ENCODE measurements at places on chromosomes 3 and 15.
A peak's percentile ranks its signal among the peaks of the same experiment; 100 is the strongest.

DNA sequence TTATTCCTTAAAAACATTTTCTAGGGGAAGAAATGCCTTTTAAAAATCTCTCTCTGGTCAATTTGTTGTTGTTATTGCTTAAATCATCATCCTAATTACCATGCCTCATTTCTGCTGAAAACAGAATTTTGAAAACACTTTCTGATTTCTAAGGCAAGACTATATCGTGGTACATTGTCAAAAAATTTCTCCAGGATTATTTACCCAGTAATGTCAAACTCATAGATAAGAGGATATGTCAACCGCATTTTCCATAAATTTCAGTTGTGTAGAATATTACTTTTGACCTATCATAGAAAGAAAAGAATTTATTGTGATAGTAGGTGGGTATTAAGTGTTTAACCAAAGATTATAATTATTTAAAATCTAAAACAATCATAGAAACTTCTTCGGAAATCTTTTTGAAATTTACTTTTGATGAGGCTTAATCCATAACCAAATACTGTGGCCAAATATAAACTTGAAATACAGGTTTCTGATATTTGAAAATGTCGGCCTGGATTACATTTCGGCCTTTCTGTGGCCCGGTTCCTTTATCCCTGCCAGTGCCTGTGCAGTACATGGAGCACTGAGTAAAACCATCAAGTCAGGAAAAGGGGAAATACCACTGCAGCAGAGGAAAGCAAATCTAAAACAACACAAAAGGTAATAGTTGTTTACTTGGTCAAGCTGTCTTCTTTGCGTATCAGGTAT lies 173.4 kb downstream of the MYRIP start:
- DNase-seq = no peak

DNA sequence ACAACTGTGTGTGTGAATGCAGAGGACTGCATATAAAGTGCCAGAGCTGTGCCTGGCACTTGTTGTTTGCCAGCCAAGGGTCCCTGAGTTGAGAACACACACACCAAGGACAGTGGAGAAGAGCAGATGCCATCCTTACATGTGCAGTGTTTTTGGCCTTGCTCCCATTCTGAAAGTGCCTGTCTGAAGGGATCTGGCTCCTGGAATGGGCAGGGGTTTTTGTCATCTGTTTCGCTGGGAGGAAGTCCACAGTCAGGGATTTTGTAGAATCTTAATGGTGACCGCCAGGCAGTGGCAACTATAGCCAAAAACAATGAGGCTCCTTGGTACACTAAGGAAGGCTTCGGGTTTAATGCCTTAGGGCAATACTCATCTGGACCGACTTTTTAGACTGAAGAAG lies 63.7 kb downstream of the DUT start:
- DNase-seq = no peak

- no peak for DNase-seq
These were observed 10.3 kb downstream of the STOML1 start for GRCh38 chr15:73981761-73982221.

DNA sequence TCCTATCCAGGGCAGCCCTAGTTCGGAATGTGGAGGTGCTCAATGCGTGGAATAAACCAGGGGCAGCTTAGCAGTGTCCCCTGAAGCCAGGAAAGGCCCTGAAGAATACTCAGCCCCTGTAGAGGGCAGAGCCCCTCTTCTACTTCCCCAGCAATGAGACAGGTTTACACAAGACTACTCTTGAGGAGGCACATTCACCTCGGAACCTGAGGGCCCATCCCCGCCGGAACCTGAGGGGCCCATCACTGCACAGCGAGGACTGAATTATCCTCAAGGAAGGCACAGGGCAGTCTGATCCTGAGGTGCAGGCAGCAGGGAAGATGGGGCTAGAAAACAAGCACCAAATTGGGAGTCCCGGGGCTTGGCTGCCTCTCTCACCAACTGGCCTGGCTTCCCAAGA lies 22.2 kb downstream of the CCDC13 start:
- no peak for DNase-seq

DNA sequence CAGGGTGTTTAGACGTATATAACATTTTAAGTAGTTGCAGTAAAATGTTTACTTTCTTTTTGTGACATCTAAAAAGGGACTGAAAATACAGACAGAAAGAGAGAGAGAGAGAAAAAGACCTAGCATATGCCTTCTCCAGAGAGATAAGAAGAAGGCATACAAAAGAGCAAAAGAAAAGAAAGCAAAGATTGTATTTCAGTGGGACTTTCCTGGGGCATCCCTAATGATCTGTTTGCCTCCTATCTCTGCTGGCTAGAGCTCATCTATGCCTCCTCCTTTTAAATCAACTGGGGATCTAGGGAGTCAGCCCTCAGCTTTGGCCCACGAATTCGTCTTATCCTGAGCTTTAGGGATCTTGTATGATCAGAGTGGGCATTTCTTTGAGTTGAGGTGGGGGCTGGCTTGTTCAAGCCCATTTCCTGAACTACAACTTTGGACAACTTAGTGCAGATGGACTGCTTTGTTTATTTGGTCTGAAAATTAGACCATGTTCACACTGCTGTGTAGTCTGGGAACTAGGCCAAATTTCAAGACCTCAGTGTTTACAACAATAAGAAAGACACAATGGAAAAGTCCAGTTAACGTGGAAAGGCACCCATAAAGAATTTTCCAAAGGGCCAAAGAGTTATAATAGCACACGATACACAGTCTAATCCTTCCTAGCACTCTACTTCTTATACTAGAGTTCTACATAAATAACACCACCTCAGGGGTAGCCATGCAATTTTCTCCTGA lies 61.0 kb downstream of the ATP8B4 start:
- peak; percentile 30 for DNase-seq

DNA sequence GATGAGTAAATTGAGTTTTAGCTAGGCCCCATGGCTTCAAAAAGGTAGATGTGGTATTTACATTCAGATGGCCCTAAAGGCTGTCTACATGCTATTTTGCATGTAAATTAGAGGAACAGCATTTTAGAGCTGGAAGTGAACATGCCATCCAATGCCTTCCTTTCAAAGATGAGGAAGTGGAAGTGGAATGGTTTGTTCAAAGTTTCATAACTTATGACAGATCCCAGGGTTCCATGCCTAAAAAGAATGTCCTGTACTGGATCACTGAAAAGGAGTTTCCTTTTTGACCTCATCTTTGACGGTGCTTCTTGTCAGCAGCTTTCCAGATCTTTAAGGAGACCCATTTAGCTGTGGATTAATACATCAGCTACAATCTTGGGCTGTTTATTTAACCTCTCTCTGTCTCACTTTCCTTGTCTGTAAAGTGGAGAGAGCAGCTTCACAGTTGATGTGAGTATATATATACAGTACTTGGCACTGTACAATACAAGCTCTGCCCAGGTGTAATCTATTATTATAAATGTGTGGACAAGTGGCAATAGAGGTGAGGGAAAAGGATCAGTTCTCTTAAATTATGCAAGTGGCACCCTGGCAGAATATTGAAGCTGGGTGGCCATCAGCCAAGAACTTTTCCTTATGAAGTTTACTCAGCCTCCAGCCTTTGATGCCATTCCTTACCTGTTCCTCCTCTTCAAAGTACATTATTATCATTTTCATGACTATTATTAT lies 68.7 kb upstream of the GOLGA8B start:
- DNase-seq = no peak

DNA sequence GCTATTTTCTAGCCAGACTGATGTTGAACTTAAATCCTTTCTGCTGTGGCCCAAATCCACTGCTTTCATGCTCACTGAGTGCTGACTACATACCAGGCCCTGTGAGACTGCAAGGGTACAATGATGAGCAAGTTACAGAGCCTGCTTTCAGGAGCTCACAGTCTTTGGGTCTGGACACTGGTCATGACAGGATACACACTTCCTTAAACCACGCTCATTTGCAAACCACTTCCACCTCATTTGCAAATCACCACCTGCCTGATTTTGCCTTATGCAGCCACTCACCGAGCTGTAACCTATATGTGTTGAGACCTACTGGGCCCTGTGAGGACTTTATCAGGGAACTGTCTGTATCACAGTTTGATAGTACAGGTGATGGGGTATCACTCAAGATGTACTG lies 50.2 kb upstream of the LRRC58 start:
- no peak for DNase-seq

- DNase-seq = no peak
These were observed 1.2 kb upstream of the HYAL1 start for GRCh38 chr3:50304601-50305000.

DNA sequence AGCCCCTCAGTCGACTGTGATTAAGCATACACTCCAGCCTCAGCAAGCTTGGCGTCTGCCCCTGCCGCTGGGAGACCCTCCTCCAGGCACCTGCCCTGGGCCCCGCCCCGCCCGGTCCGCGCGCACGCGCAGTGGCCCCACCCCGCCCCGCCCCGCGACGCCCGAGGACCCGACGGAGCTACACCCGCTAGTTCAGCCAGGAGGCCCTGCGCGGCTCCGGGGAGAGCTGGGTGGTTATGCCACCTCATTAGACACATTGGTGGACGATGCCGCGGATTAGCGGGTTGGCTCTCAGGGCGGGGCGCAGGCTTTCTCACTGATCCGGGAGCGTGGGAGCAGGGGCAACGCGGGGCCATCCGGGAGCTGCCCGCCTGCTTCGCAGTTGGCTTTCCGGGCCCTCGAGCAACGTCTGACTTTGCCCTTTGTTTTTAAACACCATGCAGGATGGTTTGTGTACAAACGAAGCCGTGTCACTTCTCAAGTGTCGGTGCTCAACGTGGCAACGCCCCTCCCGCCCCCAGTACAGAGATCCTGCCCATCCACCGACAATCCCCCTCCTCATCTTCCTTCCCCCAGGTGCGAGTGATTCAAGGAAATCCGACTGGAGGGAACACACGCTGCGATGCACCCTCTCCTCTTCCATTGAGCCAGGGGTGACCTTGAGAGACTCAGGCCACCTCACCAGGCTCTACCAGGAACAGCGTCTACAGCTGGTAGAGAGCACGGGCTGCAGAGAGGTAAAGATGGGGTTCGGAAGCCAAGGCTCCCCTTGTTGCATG lies 109.3 kb downstream of the SHQ1 start:
- DNase-seq = peak; percentile 39

DNA sequence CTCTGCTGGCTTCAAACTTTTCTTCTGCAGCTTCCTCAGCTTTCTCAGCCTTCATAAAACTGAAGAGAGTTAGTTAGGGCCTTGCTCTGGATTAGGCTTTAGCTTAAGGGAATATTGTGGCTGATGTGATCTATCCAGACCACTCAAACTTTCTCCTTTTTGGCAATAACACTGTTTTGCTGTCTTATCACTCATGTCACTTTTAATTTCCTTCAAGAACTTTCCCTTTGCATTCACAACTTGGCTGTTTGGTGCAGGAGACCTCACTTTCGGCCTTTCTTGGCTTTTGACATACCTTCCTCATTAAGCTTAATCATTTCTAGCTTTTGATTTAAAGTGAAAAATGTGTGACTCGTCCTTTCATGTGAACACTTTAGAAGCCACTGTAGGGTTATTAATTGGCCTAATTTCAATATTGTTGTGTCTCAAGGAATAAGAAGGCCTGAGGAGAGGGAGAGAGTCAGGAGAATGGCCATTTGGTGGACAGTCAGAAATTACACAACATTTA lies 60.7 kb downstream of the SLC24A1 start:
- DNase-seq = no peak

- no peak for DNase-seq
These were observed 253.3 kb downstream of the KLF13 start for GRCh38 chr15:31579976-31580375.
